Activated CD8-positive, alpha-beta memory T cell treated with anti-CD3 and anti-CD28 coated beads for 1 hour (primary cell): ENCODE measurements at places on chromosomes 3 and 15.

DNA sequence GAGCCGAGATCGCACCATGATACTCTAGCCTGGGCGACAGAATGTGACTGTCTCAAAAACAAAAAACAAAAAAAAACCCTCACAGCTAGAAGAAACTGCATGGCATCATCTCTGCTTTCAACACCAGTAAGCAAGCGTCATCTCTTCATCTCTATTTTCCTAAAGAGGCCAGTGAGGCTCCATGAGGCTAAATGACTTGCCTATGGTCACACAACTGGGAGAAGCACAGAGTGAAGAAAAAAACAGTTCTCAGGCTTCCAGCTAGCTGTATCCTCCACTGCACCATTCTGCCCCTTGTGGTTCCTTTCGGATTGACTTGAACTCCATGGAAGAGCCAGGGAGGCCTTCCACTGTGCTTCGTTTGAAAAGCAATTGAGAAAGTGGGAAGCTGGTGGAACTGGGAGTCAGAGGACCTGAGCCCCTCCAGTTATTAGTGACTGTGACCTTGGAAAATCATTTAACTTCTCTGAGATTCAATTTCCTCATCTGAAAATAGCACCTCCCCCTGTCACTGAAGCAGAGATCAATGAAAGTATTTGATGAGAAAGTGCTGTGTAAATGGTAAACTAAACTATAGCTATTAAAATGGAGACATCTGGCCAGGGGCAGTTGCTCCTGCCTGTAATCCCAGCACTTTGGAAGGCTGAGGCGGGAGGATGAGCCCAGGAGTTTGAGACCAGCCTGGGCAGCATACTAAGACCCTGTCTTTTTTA is 32.1 kb upstream of the DENND4A start:
- no peak for DNase-seq

GRCh38 chr3:161171113-161171512 is 50.0 kb upstream of the NMD3 start:
- no peak for DNase-seq

GRCh38 chr3:72523429-72524151 is 324.7 kb downstream of the SHQ1 start:
- DNase-seq, result no peak

DNA sequence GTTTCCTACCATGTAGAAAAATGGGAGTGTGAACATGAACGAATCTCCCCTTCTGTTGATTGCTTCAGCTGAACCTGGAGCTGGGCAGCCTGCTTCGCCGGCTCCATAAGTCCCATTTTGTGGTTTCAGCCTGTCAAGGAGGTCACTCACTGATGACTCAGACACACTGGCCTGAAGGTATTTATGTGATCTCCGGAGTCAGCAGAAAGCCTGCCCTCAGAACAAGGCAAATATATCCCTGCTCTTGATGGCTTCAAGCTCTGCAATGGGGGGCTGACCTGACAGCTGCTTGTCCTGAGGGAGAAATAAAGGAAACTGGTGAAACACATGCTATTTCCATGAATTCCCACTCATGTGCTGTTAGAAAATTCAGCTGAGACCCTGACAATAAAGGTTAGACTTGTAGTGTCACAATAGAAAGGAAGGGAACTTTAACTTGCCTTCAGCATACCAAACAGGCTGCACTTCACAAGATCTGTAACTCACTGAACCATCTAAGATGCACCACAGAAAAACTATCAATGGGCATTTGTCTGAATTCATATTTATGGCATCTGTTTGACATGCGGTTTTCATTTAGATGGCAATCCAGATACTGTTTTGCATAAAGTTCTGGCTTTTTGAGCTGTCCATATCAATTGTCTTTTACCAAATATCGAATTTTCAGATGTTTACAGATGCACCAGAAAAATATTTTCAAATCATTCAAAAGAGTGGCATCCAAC is 282.0 kb upstream of the VEPH1 start:
- no peak for DNase-seq

DNA sequence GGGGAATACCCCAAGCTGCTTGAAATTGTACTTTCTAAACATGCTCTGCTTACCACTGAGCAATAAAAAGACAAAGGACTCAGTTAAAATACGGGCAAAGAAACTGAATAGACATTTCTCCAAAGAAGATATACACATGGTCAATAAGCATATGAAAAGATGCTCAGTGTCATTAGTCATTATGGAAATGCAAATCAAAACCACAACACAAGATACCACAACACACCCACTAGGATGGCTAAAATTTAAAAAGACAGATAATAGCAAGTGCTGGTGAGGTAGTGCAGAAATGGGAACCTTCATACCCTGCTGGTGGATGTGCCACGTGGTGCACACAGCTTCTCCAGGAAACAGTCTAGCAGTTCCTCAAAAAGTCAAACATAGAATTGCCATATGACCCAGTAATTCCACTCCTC is 21.3 kb downstream of the LRIG1 start:
- DNase-seq, result no peak

GRCh38 chr15:89161666-89162065 is 59.7 kb downstream of the RLBP1 start:
- DNase-seq, result no peak

GRCh38 chr3:123140550-123140949 is 61.2 kb upstream of the SEC22A start:
- no peak for DNase-seq
